ENCODE measurements at places on chromosomes 3 and 15. TPM values are rescaled to one million over a fixed set of nuclear protein-coding genes. Genes with fewer than 3 reads are reported as not detected.

The KNG1 gene
- 0.14 TPM for total RNA-seq

The GABRR3 gene
- not detected for total RNA-seq

The DUOX1 gene
- total RNA-seq, result 327 TPM

The ANKRD34C gene
- not detected for total RNA-seq

The RAB6B gene
- 7.4 TPM for total RNA-seq

DNA sequence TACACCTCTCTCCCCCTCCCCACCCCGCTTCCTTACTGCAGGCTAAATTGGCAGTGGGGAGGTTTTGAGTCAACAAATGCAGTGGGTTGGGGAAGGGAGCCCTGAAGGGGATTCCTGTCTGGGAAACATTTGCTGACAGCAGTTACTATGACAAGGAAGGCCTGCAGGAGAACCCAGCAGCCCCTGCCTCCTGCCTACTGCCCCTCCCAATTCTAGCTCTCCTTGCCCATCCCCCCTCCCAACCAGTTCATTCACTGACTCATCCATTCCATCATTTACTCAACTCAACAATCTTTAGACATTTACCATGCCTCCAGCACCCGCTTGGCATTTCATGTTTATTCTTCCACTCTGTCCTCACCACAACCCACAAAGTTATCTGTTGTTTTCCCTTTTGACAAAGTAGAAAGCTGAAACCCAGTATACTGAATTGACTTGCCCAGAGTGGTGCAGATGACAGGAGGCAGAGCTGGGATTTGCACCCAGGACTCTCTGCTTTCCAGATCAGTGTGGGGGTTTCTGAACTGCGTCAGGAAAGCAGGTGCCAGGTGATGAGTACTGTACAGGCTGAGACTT, 75.0 kb downstream of the MAGEF1 start:
- DNase-seq, result no peak

GRCh38 chr3:195269375-195270078, 1.4 kb downstream of the XXYLT1 start:
- no peak for DNase-seq
